ENCODE measurements at places on chromosomes 7 and 10. TPM values are rescaled to one million over a fixed set of nuclear protein-coding genes. Genes with fewer than 3 reads are reported as not detected.

The CHST12 gene
- total RNA-seq: 6.3 TPM

The CHAT gene
- total RNA-seq: not detected

The HDAC9 gene
- total RNA-seq: 5.2 TPM

The CYP2C18 gene
- total RNA-seq: not detected

The CCDC172 gene
- total RNA-seq: not detected

The CYP3A4 gene
- total RNA-seq: not detected

The CEP55 gene
- 3.8 TPM for total RNA-seq

The DMBT1 gene
- under 0.01 TPM for total RNA-seq

The NOS3 gene
- 2.0 TPM for total RNA-seq

The OLAH gene
- total RNA-seq: not detected

The GATA3 gene
- not detected for total RNA-seq

The HTR5A gene
- total RNA-seq: not detected

The CALHM2 gene
- 51.3 TPM for total RNA-seq

The DDIT4 gene
- 267 TPM for total RNA-seq

The C7orf57 gene
- total RNA-seq: not detected

The ODAD2 gene
- total RNA-seq: under 0.01 TPM

The SNX10 gene
- 0.15 TPM for total RNA-seq

Measured in smooth muscle cell of trachea (primary cell).